ENCODE measurements at places on chromosomes 6 and 20. TPM values are rescaled to one million over a fixed set of nuclear protein-coding genes. Genes with fewer than 3 reads are reported as not detected.

The LY6G6F gene
- total RNA-seq, result not detected

The PRSS35 gene
- total RNA-seq, result not detected

The NRSN1 gene
- not detected for total RNA-seq

The FOXC1 gene
- total RNA-seq, result 14.1 TPM

The CD83 gene
- 1.7 TPM for total RNA-seq

The ITPA gene
- total RNA-seq, result 24.2 TPM

The HSPA1A gene
- total RNA-seq, result 53.9 TPM

The CHRNA4 gene
- not detected for total RNA-seq

The MYH7B gene
- total RNA-seq, result not detected

The EFCAB8 gene
- under 0.01 TPM for total RNA-seq

The BEND3 gene
- total RNA-seq, result 7.5 TPM

The FRS3 gene
- 2.0 TPM for total RNA-seq

The C6orf163 gene
- total RNA-seq, result 2.9 TPM

The NKX2-2 gene
- not detected for total RNA-seq

The TBCC gene
- total RNA-seq, result 35.3 TPM

The MYCT1 gene
- total RNA-seq, result 181 TPM

The MUCL3 gene
- total RNA-seq, result not detected

The TMEM170B gene
- 2.3 TPM for total RNA-seq

The SRPK1 gene
- 88.4 TPM for total RNA-seq

The KIZ gene
- total RNA-seq, result 5.9 TPM

The GABRR2 gene
- total RNA-seq, result 0.67 TPM

The GTSF1L gene
- total RNA-seq, result not detected

The NMBR gene
- total RNA-seq, result under 0.01 TPM

The CST2 gene
- not detected for total RNA-seq

The SLC22A16 gene
- not detected for total RNA-seq

The DAAM2 gene
- total RNA-seq, result 0.10 TPM

The TFAP2D gene
- not detected for total RNA-seq

The BHLHE23 gene
- not detected for total RNA-seq

The GNMT gene
- total RNA-seq, result 0.33 TPM

The TGM3 gene
- not detected for total RNA-seq

The PPP1R16B gene
- total RNA-seq, result 210 TPM

The COL11A2 gene
- 0.33 TPM for total RNA-seq

The HLA-DPB1 gene
- 1.6 TPM for total RNA-seq

The MEP1A gene
- total RNA-seq, result not detected

The POM121L2 gene
- total RNA-seq, result not detected

The RFX6 gene
- not detected for total RNA-seq

The OPN5 gene
- not detected for total RNA-seq

The CALHM6 gene
- total RNA-seq, result 0.33 TPM

The RAET1L gene
- total RNA-seq, result not detected

The RBL1 gene
- 13.9 TPM for total RNA-seq

The ERVFRD-1 gene
- total RNA-seq, result not detected

The SULF2 gene
- 205 TPM for total RNA-seq

The SIRPA gene
- total RNA-seq, result 23.6 TPM

The DEFB113 gene
- not detected for total RNA-seq

The CCN2 gene
- 1,026 TPM for total RNA-seq

The LST1 gene
- total RNA-seq, result 0.48 TPM

The MTFR2 gene
- total RNA-seq, result 4.8 TPM

The VSX1 gene
- total RNA-seq, result not detected

The RAET1E gene
- 0.29 TPM for total RNA-seq

The HLA-DMA gene
- total RNA-seq, result 2.0 TPM

The PTCHD4 gene
- total RNA-seq, result 24.5 TPM

The SLC12A5 gene
- 1.6 TPM for total RNA-seq

The KIF25 gene
- not detected for total RNA-seq

The DOK5 gene
- total RNA-seq, result 0.98 TPM

Measured in vein endothelial cell (primary cell).